NCI-H2081 treated with DMSO at 0.1 percent for 48 hours (cell line): ENCODE measurements at places on chromosomes 7 and 10.

DNA sequence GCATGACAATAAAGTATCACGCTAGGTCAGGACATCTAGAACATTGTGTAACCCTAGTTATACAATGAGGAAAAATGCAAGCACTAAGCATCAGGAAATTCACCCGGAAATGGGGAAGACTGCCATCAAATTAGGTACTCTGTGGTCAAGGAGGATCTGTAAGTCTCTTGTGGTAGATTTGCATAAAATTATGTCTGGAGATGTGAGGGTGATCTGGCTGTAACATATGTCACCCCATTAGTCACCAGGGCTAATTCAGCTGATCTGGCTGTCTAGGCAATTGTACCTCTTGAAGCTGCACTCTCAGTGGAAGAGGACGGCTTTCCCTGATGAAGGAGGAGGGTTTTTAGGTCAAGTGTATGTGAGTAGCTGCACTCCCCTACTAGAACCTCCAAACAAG, 14.8 kb downstream of the AKR1D1 start:
- no peak for DNase-seq

- no peak for DNase-seq
Measured at GRCh38 chr10:80506189-80506575, 31.5 kb upstream of the SH2D4B start.

DNA sequence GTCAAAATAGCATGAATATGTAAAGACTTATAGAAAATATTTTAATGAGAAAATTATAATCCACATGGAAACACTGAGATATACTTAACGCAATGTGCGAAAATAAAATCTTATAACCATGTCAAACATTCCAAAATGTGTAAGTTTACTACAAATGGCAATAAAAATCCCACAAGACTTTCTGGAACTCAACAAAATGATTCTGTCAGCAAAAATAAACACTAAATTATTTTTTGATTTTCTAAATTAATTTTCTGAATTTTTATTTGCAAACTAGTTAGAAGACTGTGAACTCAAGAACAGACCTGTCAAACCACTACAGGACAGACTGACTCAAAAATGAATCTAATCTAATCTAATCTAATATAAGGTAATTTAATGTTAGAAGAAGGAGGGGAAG, 160.8 kb upstream of the KCTD7 start:
- no peak for DNase-seq

GRCh38 chr10:110382695-110383094, 78.0 kb upstream of the SMNDC1 start:
- no peak for DNase-seq

- no peak for DNase-seq
Measured at GRCh38 chr7:158094046-158094445, 493.6 kb downstream of the PTPRN2 start.

DNA sequence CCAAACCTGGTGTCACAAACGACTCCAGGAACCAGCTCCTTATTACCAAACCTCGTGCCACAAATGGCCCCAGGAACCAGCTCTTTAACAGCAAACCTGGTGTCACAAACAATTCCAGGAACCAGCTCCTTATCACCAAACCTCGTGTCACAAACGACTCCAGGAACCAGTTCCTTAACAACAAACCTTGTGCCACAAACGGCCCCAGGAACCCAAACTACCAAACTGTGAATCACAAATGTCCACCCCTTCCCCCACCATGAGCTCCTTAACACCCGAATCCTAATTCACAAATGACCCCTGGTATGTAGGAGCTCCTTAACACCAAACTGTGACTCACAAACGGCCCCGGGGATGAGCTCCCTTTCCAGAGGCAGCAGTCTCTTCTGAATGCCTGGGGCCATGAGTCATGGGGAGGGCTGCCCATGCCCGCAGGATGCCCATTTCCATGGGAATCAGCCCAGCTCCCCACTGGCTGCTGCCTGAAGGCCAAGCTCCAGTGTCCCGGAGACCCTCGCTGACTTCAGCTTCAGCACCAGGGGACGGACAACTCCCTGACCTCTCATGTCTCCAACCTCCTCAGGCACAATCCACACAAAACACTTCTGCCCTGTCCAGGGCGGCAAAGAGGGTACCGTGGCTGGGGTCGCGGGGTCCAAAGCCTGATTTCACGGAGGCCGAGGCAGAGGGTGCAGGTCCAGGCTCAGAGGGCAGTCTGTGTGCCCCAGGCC, 213.1 kb downstream of the ELFN1 start:
- DNase-seq, result no peak

GRCh38 chr10:46285966-46286620, 704 bp upstream of the ANTXRL start:
- no peak for DNase-seq

- DNase-seq, result no peak
Measured at GRCh38 chr7:15280078-15280733, 281.6 kb downstream of the AGMO start.

GRCh38 chr10:130188195-130189175, 52.3 kb downstream of the GLRX3 start:
- DNase-seq, result no peak

DNA sequence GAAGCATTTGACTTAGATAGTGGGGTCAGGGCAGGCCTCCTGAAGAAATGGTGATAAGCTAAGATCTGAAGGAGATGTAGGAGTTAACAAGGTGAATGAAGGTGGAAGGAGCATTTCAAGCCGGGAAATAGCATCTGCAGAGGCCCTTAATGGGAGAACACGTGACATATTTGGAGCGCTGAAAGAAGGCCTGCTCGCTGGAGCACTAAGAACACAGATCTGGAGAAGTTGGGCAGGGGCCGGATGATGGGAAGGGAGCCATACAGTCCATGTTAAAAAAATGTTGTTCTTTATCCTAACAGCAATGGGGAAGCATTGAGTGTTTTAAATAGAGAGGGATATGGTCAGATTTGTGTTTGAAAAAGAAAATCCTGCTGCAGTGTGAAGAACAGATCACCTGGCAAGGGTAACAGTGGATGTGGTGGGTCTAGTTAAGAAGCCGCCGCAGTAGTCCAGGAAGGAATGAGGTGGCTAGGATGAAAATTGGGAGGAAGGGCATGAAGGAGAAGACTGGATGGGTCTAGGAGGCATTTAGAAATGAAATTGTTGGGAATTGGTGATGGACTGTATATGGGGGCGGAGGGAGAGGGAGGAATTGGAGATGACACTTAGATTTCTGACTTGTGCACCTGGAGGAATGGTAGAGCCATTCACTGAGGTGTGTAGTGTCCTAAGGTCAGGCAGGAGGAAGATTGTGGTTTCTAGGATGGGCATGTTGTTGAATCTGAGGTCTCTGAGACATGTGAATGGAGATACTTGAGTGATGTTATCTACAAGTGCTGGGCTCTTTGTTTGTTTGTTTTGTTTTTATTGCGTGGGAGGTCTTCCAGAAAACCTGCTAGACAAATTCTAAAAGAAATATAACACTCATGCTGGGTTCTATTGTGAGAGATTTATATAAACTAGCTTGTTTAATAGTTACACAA, 58.4 kb downstream of the MET start:
- DNase-seq, result no peak

- peak; percentile 7 for DNase-seq
Measured at GRCh38 chr10:80187465-80188409, 17.6 kb downstream of the ANXA11 start.

DNA sequence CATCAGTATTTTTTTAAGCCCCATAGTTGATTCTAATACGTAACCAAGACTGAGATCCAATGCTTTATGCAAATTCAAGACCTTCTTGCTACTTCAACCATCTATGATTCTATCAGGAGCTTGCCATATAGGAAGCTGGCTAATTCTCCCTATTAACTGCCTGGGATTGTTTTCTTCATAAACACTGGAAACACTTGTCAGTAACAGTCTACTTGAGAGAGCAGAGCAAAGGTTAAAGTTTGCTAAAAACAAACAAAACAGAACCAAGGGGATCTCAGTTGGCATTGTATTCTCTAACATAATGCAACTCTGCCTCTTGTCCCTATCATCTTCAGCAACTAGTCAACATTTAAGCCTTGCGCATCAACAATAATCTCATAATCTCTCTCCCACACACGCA, 21.0 kb upstream of the PTPN12 start:
- DNase-seq, result no peak

GRCh38 chr7:114722562-114722961, 199.3 kb upstream of the MDFIC start:
- DNase-seq, result no peak

DNA sequence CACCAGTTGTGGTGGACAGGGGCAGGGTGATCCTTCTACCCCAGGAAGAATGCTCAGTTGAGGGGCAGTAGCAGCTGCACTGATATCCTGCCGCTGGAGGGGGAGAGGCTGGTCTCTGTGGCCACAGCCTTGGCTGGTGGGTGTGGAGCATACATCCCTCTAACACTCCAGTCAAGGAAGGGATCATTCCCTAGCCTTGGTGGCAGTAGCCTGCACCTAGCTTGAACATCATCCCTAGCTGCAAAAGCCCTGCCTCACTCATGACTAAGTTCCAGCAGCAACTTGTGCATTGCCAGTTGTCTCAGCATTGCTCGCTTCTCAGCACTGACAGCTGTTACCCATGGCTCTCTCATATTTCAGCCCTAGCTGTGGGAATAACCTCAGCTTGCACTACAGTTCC, 688.9 kb upstream of the POT1 start:
- no peak for DNase-seq

- no peak for DNase-seq
Measured at GRCh38 chr10:110643653-110644597, at the start of gene RBM20. Gene RBM20, plus strand, starts transcription at chr10:110644336. Its CDS starts 119 bp downstream, at chr10:110644455.

- DNase-seq, result peak; percentile 37
Measured at GRCh38 chr10:62327885-62328284, 46.3 kb upstream of the ZNF365 start.

DNA sequence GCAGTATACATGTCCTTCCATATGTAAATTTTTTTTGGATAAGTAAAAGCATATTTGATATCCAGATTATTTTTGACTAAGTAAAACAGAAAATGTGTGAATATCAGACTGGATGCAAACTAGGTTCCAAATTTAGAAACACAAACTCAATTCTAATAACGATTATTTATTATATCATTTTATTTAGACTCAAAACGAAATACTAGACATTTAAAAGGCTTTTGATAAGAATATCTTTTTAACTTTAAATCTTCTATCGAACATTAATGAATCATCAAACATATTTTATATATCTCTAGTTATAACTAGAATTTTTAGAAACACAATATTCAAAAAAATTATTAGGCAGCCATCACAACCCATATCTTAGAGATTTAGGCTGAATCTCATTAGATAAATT, 195.2 kb upstream of the KCND2 start:
- DNase-seq, result no peak

DNA sequence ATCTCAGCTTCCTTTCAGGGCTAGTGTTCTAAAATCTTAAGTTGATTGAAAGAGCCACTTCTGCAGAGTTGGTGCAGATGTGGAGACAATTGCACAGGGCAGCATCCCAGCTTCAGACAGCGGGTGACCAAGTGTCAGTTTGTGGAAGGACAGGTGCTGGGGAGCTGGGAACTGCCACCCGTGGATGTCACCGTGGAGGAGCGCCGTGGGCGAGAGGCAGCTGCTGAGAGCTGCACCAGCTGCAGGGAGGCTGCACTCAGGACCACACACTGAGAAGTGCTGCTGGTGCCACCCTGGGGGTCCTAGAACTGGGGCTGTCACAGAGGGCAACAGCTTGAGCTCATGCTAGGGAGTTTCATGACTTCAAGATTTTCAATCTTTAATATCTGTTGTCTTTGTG, 543.0 kb upstream of the FZD8 start:
- no peak for DNase-seq

GRCh38 chr7:21999896-22000295, 54.2 kb upstream of the CDCA7L start:
- no peak for DNase-seq

GRCh38 chr7:134089446-134089845, 37.7 kb upstream of the LRGUK start:
- no peak for DNase-seq

- DNase-seq, result no peak
Measured at GRCh38 chr7:16652888-16653287, 6.9 kb downstream of the BZW2 start.

DNA sequence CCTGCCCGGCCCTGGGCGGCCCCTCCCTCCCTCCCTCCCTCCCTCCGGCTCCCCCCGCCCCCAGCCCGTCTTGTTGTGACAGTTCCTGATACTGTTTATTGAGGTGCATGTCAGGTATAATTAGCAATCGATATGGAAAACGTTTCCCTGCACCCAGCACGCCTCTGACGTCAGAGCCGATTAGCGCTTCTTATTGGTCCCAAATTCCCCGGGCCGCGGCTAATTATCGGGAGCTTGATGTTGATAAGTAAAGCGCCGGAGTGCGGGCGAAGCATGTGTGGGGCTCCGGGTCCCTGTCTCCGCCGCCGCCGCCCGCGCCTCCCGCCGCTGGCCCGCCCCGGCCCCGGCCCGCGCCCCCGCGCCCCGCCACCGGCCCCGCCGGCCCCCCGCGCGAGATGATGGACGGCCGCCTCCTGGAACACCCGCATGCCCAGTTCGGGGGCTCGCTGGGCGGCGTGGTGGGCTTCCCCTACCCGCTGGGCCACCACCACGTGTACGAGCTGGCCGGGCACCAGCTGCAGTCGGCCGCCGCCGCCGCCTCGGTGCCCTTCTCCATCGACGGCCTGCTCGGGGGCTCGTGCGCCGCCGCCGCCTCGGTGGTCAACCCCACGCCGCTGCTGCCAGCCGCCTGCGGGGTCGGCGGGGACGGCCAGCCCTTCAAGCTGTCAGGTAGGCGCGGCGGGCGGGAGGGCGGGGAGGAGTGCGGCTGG, at the start of gene UNCX:
UNCX (plus strand) TSS at position 250 of the 710 bp plus-strand sequence; CDS start at position 396, 146 bp downstream.
- no peak for DNase-seq

- no peak for DNase-seq
Measured at GRCh38 chr10:2214092-2214491, 476.8 kb upstream of the ADARB2 start.

GRCh38 chr7:156907656-156908055, 14.7 kb upstream of the LMBR1 start:
- no peak for DNase-seq

GRCh38 chr10:114319406-114320248, 80.6 kb downstream of the VWA2 start:
- DNase-seq, result no peak

DNA sequence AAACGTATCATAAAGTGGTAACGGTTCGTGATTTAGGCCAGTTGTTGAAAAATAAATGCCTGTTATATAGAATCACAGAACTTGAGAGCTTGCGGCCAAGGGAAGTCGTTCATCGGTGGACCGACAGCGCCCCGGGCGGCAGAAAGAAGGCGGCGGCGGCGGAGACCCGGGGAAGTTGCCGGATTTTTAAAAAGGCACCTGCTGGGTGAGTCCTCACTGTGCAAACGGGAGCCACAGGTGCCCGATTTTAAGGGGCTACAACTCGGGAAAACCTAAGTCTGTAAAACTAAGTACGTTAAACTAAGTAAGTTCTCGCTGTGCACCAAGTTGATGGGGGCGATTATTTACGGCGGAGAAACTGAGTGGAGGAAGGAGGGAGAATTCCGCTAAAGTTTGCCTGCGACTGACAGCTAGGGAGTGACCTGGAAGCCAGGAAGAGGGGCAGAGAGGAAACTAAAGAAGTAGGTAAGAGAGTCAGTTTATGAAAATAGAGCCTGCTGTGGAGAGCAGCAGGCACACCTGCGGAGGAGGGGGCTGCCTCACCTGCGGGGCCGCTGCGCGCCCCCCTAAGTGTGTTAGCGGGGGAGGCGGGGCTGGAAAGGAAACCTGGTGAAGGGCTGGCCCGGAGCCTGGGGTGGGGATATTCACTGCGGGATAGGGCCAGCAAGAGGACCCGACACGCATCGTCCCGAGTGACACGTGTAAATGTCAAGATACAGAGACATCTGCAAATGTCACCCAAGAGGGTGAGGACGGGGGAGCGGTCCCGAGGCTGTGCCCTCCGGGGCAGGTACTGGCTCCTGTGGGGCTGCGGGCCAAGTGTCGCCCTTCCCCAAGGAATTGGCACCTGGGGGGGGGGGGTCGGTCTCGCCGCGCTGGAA, 996 bp downstream of the ADAM12 start:
- no peak for DNase-seq

GRCh38 chr7:41038211-41038610, 664.7 kb downstream of the INHBA start:
- no peak for DNase-seq
